ENCODE measurements at places on chromosomes 5 and 9.
A peak's percentile ranks its signal among the peaks of the same experiment; 100 is the strongest.

- ATAC-seq: no peak
These were observed 29.5 kb upstream of the PLIN2 start for GRCh38 chr9:19156805-19157204.

- ATAC-seq: peak; percentile 66
These were observed 502.5 kb upstream of the IZUMO3 start for GRCh38 chr9:25048098-25048724.

GRCh38 chr5:58911270-58911669 is 328.4 kb downstream of the RAB3C start:
- no peak for ATAC-seq

GRCh38 chr5:68316469-68316868 is 100.9 kb downstream of the PIK3R1 start:
- ATAC-seq: no peak

DNA sequence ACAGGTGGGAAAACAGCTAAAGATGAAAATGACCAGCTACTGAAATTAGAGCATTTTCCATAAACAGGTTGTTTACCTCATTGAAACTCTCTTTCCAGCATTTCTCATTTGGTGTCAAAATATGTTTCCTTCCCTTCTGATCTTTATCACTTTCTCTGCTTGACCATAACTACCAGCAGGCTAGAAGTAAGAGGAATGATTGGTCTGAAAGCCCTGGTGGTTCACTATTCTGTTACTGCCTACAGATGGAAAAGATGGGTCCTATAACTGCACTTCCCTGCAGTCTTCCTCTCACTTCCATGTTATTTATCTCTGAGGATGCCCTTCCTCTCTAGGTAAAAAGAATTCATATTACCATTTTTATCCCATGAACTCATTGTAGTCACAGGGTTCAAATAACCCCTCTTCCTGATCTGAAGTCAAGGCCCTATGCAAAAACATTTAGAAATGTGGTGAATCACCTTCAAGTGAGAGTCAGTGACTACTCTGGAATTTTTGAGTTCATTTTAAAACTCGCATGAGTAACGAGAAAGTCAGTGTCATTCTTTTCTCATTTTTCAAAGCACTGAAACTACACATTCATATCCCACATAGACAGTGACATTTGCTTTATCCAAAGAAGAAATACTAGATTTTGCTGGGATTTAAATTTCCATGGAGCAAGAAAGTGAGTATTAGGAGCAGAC is 51.7 kb downstream of the ZNF474 start:
- no peak for ATAC-seq

DNA sequence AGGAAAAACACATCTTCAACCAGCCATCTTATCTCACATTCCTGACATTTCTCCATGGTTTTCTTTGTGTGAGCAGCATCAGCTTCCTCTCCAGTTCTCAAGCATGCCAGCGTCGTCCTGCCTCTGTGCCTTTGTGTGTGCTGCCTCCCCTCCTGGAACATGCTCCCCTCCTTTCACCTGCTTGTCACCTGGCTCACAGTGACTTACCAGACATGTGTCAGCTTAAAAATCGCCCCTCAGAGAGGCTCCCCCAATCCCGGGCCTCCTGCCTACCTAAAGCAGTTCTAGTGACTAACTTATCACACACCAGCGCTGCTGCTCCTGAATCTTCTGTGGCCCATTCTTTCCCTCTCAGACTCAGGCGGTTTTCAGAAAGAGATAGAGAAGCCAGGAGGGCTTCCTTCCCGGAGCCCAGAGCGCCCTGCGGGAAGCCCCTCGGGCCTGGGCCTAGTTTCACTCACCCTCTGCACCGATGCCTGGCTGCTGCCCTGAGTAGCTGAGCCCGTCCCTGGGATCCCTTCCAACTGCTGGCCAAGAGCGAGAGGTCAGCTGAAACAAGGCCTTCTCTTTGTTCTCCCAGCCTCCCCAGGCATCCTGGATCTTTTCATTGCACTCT is 51.1 kb upstream of the MVB12B start:
- no peak for ATAC-seq

DNA sequence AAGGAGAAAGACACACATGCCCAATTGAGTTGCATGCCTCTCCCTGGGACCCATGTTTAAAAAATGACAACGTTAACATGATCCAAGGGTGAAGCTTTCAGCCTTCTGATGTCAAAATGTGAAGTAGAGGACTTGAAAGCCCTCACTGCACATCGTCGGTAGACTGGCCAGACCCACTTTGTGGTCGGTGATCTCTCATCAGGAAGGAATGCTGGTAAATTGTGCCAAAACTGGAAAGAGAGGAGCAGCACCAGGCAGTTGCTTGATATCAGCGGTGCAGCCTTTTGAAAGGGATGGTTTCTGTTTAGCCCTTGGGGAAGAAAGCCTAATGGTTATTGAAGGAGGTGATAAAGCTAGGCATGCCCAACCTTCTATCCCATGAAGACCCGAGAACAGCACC is 125.3 kb upstream of the MARCHF11 start:
- ATAC-seq: no peak

DNA sequence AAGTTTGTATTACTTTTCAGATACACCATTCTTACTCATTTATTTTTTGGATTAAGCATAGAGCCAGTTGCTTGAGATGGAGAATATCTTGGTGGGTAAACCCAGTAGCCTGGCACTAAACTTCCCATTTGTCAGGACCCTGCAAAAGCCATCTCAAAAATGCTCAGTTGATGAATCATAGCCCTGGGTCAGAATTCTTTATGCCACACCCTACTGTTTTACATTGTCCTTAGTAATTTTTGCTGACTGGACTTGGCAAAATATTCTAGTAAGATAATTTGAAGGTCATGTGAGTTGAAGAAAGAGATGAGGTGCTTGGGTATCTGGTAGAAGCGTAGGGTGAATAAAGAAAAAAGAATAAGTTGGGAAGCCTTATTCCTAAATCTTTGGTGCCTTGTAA is 50.7 kb downstream of the C7 start:
- peak; percentile 86 for ATAC-seq

DNA sequence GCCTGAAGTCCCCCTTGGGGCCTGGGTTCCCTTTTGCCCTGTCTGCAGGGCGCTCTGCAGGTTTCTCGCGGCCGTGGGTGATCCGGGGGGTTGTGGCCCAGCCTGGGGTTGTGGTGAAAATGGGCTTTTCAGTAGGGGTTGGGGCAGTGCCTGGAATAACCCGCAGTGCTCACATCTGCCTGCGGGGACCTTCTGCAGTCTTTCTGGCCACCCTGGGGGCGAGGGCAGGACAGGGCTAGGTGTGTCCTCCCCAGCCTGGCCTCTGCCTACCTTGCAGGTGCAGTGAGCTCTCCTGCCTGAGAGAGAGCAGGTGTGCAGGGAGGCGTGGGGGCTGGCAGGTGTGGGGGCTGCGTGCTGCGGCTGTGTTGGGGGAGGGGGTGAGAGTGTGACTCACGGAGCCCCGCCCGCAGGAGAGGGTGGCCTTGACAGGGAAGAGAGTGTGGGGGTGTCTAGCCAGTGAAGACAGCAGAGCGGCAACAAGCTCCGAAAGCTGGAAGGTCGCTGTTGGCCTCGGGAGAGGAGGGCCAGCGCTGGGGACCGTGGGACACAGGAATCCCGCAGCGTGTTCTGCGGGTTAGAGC is 131.4 kb downstream of the MRPL36 start:
- peak; percentile 38 for ATAC-seq

DNA sequence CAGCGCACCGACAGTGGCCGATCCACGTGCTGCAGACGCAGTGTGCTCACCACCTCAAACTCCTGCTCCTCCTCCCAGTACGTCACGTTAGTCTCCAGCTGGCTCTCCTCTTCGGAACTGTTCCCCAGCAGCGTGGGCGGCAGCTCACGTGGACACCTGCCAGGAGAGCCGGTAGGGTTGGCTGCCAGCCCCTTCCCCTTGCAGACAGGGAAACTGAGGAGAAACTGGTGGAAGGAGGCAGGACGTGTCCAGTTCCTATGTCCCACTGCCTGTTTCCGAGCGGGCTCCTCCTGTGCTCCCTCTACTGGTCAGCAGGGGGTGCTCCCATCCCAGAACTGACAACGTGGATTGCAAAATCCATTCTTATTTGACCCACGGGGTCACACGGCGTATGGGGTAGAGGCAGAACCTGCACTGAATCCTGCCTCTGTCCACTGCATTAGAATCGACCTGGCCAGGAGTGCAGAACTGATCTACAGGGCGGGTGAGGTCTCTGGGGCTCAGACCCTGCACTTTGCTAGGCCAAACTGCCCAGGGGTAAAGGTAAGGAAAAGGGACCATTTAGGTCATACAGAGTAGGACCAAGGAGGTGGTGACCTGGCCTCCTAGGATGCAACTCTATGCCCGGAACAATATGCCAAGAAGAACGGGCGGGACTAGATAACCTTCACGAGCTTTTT is 25.7 kb downstream of the PDGFRB start:
- peak; percentile 89 for ATAC-seq

DNA sequence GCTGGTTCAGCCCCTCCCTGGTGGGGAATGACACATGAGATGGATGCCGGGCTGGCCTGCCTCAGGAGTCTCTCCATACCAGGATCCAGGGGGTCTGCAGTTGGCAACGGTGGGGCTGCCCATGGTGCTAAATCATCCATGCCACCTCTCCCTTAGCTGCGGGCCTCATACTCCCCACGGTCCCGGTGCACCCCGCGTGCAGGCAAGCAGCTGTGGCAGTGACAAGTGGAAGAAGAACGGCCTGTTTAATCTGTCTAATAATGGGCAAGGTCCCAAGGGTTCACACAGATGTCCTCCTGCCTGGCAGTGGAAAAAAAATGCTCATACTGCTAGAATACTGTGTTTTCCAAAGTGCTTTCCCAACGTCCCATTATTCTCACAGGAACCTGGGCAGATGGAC is 196.9 kb upstream of the PANK3 start:
- peak; percentile 95 for ATAC-seq

DNA sequence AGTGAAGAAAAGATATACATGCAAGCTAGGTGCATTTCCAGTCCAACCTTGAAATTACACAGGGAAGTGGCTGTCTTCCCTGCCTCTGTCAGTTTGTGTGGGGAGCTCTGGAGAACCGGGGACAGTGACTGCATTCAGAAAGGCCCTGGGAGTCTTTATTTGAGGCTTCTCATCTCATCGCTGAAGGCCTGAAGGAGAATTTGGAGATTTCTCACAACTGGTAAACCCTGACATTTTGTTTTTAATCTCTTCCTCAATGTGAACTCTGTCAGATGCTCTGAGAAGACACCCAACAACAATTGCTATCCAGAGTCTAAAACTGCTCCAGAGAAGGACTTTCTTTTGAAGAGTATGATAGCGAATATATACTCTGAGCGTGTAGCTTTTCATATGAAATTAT is 33.0 kb downstream of the MACIR start:
- no peak for ATAC-seq

Data from motor neuron (in vitro differentiated cells).